ENCODE measurements at places on chromosomes 12 and 14.

DNA sequence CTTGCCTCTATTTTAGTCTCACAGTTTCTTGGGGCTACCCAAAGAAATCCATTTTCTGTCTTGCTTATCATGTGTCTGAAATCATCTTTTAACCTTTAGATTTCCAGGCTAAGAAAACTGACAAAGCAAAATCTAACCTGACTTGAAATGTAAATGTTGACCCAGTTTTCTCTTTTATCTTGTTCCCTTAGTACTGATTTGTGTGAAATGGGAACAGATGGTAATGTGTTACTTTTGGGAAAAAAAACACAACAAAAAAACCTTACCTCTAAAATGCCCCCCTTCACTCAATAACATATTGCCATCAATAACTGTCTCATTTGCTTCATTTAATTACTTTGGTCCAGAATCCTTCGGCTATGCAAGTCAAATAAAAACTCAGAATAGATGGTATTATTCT is 383.2 kb upstream of the DCN start:
- DNase-seq: no peak

- DNase-seq: no peak
Observed at GRCh38 chr12:58803908-58804307, 116.4 kb downstream of the LRIG3 start.

- DNase-seq: no peak
Observed at GRCh38 chr12:16198884-16199283, 78.6 kb downstream of the SLC15A5 start.

DNA sequence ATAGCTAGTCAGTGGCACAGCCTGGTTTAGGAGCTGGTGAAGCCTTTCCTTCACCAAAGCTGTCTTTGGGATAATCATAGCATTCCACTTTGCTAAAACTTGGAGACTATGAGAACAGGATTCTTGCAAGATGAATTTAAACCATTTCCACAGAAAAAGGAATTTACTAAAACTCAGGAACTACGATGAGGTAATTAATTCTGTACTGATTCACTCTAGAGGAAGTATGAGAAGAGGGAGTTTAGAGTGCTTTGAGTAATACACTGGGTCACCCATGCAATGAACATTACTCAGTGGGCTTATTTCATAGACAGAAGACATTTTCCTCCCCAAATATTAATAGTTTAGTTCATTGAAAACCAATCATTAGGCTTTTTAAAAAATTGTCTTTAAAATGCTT is 73.0 kb downstream of the RMST start:
- no peak for DNase-seq

DNA sequence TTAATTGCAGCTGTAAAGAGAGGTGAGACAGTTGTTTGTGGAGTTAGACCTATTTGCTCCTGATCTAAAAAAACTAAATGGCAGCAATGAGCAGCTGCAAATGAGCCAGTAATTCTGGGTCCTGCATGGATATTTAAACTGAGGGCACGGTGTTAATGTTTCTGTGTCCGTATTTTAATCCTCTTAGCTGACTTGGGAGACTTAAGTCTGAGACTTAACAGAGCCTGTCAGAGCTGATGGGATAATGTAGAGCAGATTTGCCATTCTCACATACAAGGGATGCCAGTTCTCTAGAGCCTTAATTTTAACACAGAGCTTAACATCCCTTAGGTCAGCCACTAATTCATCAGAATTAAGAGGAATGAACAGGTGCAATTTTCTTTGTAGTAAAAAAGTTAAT is 178.6 kb upstream of the PDE3A start:
- DNase-seq: no peak
